ENCODE measurements at places on chromosomes 4 and X. TPM values are rescaled to one million over a fixed set of nuclear protein-coding genes. Genes with fewer than 3 reads are reported as not detected.

- DNase-seq, result no peak
These were observed 22.9 kb downstream of the ABLIM2 start for GRCh38 chr4:8135666-8136065.

Gene BEND4
- 0.16 TPM for total RNA-seq

DNA sequence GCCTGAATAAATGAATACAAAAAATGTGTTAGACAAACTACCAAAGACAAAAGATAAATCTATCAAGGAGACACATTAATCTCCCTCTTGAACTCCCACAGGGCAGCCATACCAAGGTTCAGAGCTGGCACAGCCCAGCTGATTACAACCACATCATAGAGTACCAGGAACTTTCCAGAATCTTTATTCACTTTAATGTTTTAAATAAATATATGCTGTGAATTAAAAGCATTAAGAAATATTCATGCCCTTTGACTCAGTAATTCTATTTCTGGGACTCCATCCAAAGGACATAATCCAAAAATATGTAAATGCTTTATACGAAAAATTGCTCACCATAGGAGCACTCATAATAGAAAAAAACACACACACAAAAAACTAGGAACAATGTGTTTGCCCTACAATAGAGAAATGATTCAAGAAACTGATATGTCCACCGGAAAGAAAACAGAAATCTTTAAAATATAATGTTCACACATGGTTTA is 126.0 kb downstream of the LDB2 start:
- no peak for DNase-seq

Gene SGMS2
- total RNA-seq, result 20.2 TPM

DNA sequence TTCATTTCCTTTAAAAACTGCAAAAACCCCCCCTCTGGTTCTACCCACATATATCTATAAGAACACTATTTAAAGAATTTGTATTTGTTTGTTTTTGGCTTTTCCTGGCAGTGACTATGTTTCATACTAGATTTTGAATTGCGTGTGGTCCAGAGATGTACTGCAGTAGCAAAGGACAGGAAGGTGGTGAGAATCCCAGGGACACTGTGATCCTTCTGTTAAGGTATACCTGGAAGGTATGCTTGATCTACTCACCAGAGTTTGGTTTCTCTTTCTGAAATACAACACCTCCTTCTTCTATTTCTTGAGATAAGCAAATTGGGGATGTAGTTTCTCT is 129.6 kb upstream of the RASGEF1B start:
- DNase-seq, result no peak

Gene TAPT1
- total RNA-seq, result 28.3 TPM

- DNase-seq, result no peak
These were observed 173.6 kb downstream of the CORIN start for GRCh38 chr4:47664051-47664826.

DNA sequence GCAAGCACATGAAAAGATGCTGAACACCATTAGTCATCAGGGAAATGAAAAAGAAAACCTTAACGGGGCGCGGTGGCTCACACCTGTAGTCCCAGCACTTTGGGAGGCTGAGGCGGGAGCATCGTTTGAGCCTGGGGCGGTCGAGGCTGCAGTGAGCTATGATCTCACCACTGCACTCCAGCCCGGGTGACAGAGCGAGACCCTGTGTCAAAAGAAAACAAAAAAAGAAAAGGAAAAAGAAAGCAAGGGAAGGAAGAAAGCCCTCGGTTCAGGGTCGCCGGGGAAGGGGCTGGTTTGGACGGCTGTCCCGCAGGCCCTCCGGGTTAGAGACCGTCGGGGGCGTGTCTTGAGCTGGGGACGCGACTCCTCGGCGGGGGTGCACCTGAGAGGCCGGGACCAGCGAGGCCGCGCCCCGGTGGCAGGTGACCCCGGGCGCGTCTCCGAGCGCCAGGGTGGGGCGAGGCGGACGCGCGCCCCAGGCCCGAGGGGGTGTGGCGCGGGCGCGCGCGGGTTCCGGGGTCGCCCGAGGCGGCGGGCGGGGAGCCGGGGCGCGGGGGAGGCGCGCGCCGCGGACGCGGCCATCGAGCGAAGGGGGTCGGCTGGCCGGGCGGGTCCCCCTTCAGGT is 478 bp upstream of the PLXNA3 start:
- no peak for DNase-seq

- DNase-seq, result no peak
These were observed 2.7 kb downstream of the GRIA3 start for GRCh38 chrX:123186801-123187200.

DNA sequence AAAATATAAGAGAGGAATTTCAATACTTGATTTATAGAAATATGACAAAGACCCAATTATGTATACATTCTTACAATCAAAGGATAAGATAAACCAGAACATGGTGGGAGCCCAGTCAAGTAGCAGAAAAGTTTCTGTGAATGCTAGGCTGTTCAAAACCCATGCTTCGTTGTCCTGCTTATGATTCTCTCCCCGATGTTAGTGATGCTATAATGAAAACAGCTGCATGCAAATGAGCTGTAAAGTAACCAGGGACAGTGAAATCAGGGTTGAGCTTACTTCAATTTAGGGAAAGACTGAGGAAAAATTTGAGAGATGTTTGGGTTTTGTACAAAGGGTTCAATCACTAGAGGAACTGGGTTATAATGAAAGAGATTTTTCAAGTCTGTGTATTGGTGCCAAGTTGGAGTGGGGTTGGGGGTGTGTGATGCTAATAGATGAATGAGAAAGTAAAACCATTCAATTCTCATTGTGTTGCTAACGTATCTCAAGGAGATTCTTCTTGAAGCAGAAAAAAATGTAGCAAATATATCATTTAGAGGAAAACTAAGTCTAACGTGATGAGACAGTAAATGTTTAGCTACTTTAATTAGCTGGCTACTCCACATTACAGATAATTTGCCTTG is 59.3 kb upstream of the PPP1R2C start:
- no peak for DNase-seq

Gene CT45A3
- not detected for total RNA-seq

DNA sequence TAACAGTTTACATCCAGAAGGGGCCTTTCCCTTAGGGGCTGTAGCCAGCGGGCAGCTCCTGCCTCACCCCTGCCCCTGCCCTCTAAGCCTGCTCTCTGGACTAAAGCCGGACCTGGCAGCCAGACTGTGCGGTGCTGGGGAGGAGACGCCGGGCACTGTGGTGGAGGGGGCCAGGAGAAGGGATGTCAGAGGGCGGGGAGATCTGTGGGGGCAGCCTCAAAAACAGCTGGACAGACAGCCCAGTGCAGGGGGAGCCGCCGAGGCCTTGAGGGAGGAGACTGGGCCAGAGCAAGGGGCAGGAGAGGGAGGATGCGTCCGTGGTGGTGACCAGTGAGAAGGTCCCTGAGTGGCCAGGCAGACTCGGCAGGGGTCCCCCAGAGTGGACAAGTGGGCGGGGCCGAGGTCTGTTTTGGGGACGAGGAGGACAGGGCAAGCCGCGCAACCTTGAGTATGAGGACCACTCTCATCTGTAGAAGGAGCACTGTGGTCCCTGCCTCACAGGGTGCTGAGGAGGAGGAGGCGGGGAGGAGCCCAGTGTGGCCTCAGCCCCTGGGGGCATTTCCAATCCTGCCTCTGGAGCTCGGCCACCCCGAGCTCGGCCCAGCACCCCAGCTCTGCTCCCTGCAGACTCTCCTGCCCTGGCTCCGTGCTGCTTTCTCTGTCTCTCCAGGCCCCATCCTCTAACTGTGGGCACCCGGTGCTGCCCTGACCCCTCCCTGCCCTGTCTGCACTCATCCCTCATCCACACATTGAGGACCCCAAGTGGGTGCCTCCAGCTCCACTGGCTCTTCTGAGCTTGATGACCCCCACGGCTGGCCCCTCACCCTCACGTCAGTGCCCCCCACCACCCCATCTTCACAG is 59.2 kb upstream of the NKX1-1 start:
- DNase-seq, result no peak

DNA sequence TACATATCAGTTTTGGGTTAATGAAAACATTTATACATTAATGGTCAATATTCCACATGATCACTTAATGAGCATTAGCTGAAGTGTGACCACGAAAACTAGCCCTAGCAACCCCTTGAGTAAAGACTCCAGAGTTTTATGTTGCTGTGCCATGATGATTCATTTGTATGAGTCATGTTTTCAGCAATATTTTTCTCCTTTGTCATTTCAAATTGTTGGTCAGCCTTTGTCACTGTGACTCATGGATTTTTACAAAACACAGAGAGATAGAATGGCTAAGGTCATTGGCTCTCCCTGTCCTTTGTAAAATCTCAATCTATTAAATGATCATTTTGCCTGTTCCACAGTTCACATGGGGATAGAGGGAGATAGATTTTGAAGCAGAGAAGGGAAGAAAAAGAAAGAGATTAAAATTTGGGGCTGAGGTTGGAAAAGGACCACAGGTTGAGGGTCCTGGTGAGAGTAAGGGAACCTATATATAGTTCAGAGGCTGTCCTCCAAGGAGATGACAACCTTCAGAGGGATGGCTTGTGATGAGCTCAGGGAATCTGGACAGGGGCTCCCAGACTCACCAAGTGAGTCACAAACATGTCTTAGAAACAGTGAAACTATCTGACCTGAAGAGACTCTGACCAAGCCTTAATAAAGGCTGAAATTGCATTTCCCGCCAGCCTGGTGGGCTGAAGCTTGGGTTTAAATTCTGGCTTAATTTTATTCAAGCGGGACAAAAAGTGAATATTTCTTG is 25.6 kb downstream of the NR0B1 start:
- DNase-seq, result no peak

GRCh38 chr4:7539659-7540058 is 104.9 kb upstream of the PSAPL1 start:
- no peak for DNase-seq

Gene IL1RAPL2
- not detected for total RNA-seq

- no peak for DNase-seq
These were observed 303.7 kb upstream of the GNPDA2 start for GRCh38 chr4:45030059-45030458.

Gene TEX11
- not detected for total RNA-seq

DNA sequence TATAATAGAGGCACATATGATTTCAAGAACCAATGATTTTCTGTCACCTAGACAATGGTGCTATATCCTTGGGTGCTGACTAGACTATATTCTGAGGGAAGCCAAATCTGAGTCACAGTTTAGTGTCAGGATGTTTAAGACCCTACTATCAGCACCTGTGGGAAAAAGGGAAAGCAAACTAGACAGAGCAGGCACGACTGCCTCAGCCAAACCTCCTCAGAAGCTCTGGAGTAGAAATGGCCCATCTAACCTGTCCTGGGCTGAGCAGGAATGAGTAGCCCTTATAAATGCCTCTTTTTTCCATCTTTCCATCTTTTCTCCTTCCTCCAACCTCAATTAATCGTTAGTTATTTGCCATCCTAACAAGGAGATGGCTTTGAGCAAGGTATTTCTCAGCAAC is 80.4 kb upstream of the TECRL start:
- DNase-seq, result no peak

DNA sequence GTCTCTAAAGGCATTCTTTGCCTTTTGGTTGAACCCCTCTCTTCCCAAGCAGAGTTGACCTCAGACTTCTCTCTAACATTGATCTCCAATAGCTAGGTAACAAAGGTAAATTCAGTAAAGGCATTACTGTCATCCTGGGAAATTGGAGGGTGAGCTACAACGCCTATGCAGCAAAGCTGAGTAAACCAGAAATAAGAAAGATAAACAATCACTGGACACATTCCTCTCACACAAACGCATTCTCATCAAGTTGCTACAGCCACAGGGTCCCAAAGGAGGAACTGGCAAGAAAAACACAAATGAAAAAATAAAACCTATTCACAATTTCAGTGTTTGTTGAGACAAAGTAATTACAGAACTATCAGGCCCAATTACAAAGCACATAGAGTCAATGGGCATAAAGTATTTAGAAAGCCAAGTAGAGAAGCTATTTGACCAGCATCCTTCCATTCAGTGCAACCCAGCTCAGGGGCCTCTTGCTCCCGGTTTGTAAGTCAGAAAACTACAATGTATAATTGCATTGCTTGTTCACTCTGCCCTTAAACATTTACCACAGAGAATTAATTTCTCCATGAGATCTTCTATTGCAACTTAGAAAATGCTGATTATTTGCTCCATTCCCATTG is 967.7 kb downstream of the PCDH7 start:
- no peak for DNase-seq

Gene ARMCX4
- total RNA-seq, result 6.7 TPM

GRCh38 chrX:122026665-122027064 is 979.3 kb downstream of the GLUD2 start:
- DNase-seq, result no peak

DNA sequence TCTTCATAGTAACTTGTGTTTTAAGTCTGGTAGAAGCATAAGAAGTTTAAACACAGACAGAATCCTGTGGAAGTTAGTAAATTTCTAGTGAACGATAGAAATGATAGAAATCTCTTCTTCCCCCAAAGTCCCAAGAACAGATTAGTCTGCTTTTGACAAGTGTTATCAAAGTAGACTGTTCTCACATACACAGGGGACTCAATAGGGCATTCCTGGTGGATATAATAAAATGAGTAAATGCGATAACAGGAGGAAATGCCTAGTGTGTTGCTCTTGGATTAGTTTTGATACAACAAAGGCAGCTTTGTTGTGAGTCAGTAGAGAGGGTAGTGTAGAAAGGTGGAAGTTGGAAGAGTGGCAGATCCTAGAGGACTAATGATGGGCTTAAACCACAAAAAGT is 43.5 kb downstream of the CLCN3 start:
- DNase-seq, result no peak

Gene SERPINA7
- not detected for total RNA-seq

- DNase-seq, result peak; percentile 28
These were observed 26.7 kb upstream of the C1QTNF7 start for GRCh38 chr4:15400981-15401671.

Gene BTC
- total RNA-seq, result 0.95 TPM
